ENCODE measurements at places on chromosomes 5 and 9.

GRCh38 chr5:143148771-143149170, 254.7 kb downstream of the NR3C1 start:
- no peak for DNase-seq

- no peak for DNase-seq
Measured at GRCh38 chr9:3742586-3742985, 216.8 kb upstream of the RFX3 start.

DNA sequence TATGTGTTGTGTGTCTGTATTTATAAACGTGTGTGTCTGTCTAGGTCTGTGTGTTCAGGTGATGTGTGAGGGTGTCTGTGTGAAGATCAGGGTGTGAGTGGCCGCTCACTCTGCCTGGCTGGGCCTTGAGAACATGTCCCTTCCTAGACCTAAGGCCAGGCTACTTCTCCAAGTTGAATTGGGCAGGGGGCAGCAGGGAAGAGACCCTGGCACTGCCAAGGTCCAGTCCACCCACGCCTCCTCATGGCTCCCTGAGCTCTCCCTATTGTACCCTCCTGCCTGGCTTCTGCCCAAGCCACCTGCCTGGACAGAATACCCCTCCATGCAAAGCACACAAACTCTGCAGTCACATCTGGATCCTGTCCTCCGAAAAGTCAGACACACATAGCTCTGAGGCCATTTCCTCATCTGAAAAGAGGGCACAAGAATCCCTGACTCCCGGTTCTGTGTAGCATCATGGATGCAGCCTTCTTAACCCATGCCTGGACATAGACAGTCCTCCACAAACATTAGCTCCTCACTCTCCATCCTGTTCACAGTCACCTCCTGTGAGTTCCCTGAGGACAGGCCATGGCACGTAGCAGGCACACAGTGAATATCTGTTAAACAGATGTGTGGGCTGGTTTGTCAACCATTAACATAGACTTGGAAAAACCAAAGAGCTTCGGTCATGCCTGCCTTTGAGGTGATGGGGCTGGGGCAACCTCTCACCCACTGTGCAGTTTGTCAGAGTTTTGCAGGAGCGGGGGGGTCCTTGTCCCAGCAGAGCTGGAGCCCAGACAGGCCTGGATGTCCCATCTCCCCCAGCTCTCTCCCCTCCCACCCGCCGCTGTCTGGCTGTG, 167.8 kb upstream of the MVB12B start:
- DNase-seq: no peak

- no peak for DNase-seq
Measured at GRCh38 chr5:77129391-77129990, 42.4 kb upstream of the ZBED3 start.

- no peak for DNase-seq
Measured at GRCh38 chr5:16033187-16033925, 146.2 kb downstream of the MARCHF11 start.

DNA sequence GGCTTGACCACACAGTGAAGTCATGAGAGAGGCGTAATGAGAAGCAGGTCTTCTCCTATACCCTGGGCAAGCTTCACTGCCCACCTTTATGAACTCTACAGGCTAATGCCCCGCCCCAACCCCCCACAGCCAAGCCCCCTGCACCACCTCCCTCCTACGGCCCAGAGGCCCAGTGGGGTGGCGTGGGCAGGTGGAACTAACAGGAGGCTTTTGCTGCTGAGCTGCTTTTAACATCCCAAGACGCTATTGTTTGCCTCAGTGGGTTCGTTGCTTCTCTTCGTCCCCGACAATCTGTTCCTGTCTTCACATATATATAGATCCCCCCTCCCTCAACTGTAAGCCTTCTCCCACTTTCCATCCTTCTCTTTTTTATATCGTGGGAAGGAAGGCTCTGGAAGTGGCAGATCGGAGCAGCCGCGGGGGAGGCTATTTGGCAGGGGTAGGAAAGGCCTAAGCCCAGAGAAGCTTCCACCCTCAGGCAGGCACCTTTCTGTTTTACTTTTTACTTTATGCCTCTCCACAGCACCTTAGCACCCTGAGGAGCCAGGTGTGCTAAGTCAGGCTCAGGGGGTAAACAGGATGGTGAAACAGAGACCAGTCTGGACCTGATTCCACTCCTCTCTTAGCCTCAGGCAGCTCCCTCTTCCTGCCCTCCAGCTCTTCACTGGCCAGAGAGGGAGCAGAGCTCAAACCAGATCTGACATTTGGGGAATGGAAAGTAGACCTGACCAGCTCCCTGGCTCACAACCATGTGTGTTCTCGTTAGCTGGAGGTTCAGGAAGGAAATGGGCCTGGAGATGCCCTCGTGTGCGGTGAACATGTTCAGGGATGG, 26.5 kb downstream of the CD74 start:
- DNase-seq: no peak

DNA sequence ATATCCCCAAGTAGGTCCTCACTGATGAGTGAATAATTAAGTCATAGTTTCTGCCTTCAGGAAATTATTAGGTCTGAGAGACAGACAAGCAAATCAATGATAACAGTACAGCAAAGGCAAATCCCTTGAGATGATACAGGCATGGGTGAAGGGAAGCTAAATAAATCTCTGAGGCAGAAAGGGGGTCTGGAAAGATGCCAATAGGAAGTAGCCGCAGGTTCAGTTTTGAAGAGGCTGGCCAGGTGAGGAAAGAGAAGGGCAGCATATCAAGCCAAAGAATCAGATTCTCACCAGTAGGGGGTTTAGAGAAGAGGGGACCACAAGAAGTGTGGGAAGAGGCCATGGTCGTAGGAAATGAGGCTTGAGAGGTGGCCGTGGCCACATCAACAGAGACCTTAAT, 85.8 kb downstream of the KIAA1958 start:
- DNase-seq: no peak

DNA sequence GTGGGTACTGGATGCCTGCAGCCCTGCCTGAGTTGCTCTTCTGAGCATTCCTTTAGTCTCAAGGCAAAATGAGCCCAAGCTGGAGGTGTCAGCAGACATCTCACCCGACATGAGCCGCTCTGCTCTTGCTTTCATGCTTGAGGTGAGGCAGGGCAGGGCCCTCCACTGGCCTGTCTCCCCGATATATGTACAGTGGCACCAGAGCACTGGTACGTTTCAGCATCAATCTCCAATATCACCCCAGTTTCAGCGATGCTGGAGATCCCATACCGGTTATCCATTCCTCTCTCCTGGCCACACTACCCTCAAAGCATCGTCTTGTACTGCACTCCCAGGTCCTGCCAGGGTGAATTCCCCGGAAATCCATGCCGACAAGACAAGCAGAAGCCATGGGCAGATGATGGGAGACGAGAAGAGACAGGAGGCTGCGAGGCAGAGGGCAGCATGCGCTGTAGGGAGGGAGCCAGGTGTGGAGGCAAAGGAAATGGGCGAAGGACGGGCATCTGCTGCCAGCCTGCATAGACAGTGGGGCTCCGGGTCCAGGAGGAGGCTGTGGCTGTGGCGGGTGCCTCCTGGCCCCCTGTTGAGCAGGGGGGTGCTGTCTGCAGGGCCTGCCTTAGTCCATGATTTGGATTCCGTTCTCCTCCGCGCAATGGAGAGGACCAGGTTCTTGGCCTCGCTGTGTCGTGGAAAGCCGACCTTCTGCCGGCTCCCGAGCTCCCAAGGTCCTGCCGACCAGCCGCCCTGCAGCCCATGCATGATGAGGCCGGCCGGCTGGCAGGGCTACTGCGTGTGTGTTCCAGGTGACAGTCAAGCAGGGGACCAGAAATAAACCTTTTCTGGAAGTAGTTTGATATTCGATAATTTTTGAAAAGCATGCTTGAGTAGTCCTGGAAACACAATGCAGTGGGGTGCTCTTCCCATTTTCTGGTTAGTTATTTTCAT, 152.2 kb upstream of the IRX2 start:
- no peak for DNase-seq

DNA sequence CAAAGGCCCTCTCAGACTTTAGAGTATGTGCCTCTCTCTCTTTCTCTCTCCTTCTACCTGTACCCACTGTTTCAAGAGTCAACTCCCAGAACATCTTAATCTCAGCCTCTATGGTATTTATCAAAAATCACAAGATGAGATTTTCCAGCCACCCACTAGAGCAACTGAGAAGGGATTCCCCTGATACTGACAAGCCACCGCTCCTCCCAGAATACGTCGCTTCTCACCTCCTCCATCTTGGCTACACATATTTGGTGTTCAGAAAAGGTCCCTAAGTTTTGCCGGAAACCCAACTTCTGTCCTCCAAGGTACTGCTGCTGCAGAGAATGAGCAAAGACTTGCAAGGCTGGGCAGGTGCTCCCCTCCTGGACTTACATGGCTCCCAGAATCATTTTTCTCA, 6.1 kb downstream of the GARIN3 start:
- no peak for DNase-seq

DNA sequence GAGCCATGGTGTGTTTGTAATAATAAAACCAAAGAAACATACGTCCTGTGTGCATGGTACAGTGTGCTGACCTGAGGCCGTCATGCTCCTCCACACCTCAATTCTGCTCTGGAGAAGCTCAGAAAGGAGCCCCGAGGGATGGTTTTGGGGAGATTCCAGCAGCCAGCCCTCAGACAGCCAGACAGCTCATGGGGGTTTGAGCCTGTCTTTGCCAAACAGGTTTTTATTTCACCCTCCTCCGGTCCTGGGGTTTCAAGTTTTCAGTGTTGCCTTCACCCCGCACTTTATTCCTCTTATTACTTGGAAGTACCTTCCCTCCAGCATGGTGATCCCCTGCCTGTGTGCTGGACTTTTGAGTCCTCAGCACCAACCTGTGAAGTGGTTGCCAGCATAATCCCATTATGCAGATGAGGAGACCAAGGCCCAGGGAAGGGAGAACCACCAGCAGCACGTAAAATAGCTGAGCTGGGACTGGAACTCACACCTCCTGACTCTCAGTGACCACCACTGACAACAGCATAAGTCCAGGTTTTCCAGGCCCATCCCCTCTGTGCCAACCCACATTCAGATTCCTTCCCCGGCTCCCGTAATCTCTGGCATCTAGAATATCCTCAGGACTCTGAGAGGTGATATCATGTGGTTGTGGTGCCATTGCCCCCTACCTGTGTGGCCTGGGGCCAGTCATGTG, 35.1 kb downstream of the TGFBI start:
- DNase-seq: no peak

GRCh38 chr9:137065336-137065967, 4.9 kb downstream of the SAPCD2 start:
- no peak for DNase-seq

DNA sequence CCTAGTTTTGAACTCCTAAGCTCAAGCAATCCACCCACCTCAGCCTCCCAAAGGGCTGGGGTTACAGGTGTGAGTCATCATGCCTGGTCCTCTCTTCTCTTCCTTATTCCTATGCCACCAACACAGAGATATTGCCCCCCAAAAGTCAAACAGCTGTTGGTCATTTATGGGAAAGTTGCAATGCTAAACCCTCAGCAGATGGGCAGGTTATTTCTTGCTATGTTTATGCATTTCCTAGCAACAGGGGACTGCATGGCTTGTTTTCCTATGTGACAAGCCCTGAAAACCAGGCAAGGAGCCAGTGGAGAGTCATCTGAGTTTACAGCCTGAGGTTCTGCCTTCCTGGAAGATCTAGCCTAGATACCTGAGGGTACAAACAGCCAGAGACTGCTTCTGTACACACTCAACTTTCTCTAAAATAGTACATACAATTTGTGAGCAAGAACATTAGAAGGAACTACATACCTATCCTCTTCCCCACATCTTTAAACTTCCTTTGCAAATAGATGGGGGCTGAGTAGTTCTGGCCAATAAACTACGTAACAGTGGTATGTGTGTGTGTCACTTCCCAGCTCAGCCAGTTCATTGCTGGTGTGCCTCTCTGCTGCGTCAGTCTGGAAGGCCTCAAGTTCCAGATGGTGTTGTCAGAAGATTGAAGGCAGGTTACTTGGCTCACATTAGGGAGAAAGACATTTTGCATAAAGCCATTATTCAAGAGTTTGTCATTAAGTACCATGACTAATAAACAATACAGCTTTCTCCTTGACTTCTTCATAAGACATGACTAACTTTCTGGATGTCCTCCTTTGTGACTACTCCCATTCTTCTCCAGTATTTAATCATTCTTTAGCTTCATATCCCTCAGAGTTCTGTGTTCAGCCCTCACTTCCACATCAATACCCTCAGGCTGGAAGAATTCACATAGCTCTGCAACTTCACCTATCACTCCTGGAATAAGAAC, 65.3 kb downstream of the CSNK1A1 start:
- DNase-seq: no peak

GRCh38 chr5:178241688-178242231, 9.2 kb upstream of the PHYKPL start:
- no peak for DNase-seq

- no peak for DNase-seq
Measured at GRCh38 chr5:133753856-133754255, 141.5 kb upstream of the FSTL4 start.

DNA sequence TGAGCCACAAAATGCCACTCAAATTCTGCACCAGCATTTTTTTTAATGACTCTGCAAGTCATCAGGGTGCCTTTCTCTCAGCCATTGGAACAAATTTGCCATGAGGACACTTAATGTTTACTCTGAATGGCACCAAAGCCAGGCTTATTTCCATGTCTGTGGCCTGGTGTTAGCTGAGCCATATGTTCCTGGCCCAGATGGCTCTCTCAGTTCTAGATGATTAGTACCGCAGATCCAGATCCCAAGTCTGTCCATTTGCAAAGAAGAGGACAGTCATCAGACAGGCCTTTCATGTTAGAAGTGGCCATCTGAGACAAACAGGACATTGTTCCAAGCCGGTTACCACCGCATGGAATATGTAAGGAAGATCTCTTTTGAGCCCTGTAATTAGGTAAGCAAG, 70.3 kb downstream of the INSYN2B start:
- DNase-seq: no peak

DNA sequence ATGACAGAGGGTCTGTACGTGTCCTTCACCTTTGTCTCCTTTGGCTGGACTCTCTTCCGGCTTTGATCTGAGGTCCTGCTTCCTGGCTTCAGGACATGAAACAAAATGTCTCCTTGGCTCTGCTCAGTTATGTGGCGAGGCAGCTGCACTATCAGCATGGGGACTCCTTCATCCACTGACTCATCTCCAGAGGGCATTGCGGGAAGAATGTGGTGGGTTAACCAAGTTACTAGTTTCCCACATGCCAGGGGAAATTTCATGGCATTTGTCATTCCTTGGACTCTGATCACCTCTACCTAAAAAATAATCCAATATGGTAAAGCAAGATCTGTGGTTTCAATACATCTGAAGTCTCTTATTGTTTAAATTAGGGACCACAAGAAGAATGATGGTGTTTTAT, 259.7 kb downstream of the MED10 start:
- no peak for DNase-seq

DNA sequence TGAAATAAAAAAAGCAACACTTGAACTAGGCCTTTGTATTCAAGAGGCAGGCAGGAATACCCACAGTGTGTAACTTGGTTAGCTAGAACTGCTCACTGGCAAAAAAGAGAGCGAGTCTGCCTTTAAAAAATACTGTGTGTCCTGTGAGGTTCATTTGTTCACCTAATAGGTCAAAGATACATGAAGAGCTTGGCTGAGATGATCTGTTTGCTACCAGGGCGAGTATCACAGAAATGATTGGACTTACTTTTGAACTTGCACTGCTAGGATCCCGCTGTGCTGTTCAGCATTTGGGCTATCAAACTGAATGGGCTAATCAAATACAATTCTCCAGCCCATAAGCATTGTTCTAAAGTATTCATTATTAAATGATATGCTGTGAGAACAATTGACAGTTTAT, 229.1 kb downstream of the NFIB start:
- no peak for DNase-seq

- DNase-seq: no peak
Measured at GRCh38 chr5:84695330-84695729, 310.6 kb upstream of the EDIL3 start.

All from cortex of kidney (tissue), 1 donor.